RWPE1 (cell line): ENCODE measurements at places on chromosomes 2 and 18.
A peak's percentile ranks its signal among the peaks of the same experiment; 100 is the strongest.

DNA sequence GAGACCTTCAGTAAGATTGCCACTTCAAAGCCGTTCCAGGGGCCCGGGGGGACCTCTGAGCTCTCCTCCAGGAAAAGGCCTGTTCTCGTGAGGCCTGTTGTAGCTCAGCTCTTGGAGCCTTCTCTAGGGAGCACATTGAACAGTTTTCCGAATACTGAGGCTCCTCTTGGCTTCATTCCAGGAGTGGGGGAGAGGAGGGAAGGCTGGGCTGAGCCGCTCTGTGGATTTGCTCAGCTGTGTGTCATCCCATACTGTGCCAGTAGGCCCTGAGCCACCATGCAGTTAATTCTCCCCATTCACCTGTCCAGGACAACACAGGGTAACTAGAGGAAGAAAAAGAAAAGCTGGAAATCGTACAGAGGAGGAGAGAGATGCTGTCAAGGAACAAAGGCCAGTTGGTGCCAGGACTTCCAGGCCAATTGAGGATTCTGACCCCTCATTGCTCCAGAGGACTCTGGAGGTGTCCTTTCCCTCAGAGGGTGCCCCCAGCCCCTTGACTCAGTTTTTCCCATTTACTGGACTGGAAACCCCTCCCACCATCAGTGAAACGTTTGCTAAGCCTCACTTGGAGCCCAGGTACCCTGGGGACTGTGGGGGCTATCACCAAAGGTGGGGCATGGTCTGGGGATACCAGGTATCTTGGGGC, 41.4 kb downstream of the HS1BP3 start:
- no peak for DNase-seq

DNA sequence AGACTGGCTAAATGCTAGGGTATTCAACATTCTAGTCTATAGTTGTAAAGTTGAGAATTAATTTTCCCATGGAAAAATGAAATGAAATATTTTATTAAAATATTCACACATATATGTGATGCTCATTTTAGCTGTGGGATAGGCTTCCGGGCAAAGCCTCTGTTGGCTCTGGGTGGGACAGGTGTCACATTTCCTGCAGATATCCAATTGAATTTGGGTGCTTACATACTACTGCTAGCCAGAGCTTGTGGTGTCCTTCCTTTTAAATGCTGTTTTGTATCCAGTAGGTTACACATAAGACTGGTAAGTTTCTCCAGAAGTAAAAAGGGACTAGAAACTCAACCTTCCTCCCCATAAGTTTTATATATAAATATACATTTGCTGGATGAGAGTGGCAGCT, 73.8 kb downstream of the RPRM start:
- no peak for DNase-seq

- no peak for DNase-seq
Measured at GRCh38 chr2:99495115-99495860, 5.5 kb upstream of the REV1 start.

DNA sequence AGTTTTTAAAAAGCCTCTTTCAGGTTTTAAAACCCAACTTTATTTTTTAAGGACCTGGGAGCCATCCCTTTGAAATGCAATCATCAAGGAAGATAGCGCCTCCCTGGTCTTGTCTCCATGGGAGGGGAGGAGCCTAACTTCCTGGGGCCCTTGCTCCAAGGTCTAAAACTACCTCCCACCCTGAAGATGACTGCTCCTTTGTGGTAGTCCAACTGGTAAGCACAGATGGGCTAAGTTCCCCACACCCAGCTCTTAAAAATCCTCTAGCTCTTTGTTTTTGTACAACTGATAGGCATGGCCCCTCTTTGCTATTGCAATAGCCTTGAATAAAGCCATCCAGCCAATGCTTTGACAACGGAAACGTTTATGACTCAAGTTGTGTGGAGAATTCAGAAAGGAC, 716.8 kb downstream of the CBLN2 start:
- no peak for DNase-seq

DNA sequence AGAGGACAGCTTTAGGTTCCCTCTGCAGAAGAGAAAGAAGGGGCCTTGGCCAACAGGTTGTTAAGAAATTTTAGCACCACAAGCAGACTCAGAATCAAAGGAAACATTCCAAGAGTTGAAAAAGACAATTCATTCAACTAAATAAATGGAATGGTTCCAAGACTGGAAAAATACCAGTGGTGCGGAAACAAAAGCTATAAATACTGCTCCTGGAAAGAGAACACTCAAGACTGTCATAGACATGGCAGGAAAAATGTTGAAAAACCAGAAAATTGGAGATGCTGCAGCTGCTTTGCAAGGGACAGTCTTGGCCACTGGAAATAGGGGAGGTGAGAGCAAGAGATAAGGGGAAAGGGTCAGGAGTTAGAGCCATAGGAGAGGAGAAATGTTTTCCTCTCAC, 312.7 kb upstream of the CYRIA start:
- DNase-seq: no peak

GRCh38 chr2:42450136-42450535, 43.6 kb downstream of the KCNG3 start:
- DNase-seq: peak; percentile 17
